ENCODE measurements at places on chromosomes 7 and 10.

- no peak for DNase-seq
These were observed 109.1 kb downstream of the ELAPOR2 start for GRCh38 chr7:86950360-86950759.

DNA sequence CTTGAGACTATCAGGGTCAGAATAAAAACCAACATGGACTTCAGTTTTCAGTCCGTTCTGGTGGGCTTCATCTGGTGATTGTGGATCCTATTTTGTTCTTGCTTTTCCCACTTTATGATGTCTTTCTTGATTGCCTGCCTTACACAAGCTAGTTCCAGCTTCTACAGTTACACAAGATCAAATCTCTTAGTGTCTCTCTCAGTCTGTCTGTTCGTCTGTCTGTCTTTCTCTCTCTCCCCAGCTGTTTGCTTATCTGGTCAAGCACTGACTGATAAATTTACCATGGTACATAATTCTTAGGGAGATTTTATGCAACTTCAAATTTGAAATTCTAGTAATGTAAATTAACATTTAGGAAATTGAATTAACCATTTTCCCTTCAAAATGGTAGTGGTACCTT is 35.8 kb downstream of the TAX1BP1 start:
- DNase-seq = no peak

DNA sequence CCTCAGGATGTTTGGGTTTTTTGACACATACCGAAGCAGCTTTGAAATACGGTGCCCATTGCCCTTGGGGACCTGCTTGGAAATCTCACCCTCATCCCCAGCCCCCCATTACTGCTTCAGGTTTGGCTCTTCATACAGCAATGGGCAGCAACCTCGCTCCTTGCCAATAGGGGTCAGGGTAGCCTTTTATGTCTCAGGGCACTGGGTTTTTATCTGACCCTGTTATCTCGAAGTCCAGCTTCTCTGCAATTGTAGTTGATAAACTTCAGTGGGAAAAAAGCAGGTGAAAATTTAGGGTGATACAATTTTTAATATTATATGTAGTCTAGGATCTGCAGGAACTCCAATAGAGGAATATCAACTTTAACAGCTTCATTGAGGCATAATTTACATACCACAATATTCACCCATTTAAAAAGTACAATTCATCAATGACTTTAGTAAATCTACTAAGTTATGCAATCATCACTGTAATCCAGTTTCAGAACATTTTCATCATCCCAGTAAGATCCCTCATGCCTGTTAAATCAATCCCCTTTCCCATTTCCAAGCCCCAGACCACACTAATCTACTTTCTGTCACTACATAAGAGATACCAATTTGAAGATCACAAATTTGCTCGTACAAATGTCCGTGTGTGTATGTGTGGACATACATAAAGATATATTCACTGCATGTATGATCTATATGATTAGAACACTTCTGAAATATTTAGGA is 386.2 kb downstream of the KCNMA1 start:
- peak; percentile 14 for DNase-seq

DNA sequence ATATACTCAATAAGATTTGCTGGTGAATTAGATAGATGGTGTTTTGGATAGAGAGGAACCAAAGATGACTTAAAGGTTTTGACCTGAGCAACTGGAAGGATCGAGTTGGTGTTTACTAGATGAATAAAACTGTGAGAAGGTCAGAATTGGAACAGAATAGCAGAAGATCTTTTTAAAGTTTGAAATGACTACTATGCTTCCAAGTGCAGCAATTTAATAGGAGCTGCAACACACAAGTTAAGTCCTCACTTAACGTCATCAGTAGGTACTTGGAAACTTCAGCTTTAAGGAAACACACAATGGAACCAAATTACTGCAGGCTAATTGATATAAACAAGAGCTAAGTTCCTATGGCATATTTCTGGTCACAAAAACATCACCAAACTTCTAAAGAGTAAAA is 86.5 kb downstream of the RTKN2 start:
- DNase-seq = no peak

GRCh38 chr7:29416276-29416937 is 147.2 kb upstream of the PRR15 start:
- DNase-seq = no peak

DNA sequence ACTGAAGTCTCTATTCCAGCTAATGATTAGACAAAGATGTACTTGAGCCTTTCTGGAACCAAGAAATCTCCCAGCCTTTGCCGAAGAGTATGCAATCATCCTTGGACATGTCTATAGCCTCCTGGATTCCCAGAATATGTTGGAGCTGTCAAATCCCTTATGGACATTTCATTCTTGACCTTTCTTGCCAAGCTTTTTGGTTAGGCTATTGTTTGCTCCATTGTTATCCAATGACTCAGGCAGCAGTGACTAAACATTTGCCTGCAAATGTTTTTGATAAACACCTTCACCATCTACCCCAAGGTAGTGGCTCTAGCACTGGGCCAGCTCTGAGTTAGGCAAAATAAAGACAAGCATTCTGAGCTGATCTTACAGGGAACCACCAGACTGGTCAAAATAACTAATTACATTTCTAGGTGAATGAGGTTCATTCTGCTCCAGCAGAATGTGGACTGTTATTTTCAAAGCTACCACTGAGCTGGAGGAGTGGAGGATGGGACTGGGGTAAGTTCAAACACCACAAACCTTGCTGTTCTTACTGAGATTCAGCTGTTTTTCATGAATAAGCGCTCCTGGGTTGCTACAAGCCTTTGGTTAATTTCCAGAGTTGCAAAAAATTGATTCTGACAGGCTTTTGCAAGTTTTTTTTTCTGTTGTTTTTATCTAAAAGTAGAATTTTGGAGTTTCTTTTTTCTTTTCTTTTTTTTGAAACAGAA is 81.0 kb downstream of the TMEM270 start:
- no peak for DNase-seq

- DNase-seq = no peak
These were observed 40.3 kb upstream of the SH2D4B start for GRCh38 chr10:80497187-80498077.

GRCh38 chr7:92245487-92246359 is at the start of the genes ANKIB1 and KRIT1:
Gene ANKIB1 (plus strand): TSS chr7:92245974. CDS start chr7:92294979, 49,005 bp downstream.
Gene KRIT1 (minus strand): TSS chr7:92245914. CDS start chr7:92242135, 3,779 bp downstream.
- DNase-seq = peak; percentile 68

DNA sequence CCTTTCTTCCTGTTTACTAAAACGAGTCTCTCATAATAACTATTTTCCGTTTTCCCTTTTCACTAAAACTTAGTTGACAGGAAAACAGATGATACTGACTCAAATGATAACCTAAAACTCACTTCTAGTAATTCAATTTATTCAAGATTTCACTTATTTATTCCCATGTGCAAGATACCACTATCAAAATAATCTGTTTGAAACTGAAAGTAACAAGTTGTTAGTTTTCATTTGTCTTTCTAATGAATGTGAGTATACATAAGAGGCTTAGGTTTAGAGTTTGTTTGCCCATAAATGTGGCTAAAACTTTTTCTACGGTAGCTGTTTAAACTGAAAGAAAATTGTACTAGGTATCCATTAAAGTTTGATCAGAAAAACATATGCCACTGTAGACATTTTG is 314.9 kb upstream of the STEAP1 start:
- DNase-seq = no peak

DNA sequence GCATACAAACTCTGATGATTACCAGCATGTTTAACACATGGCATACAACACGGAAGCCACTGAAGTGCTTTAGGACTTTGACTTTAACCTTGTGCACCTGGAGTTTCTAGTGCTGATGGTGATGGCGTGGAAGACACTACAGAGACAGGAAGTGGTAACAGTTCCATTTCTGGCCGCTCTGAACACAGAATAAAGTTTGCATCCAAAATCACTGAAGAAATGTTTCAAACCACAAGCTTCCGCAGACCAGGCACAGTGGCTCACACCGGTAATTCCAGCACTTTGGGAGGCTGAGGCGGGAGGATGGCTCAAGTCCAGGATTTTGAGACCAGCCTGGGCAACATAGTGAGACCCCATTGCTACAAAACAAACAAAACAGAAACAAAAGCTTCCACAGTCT is 40.3 kb upstream of the TNPO3 start:
- no peak for DNase-seq

GRCh38 chr10:71438761-71439160 is 42.0 kb downstream of the CDH23 start:
- DNase-seq = no peak

GRCh38 chr7:100568176-100568895 is 5.4 kb downstream of the SAP25 start:
- no peak for DNase-seq

GRCh38 chr7:29230871-29231345 is 36.3 kb downstream of the CHN2 start:
- no peak for DNase-seq

DNA sequence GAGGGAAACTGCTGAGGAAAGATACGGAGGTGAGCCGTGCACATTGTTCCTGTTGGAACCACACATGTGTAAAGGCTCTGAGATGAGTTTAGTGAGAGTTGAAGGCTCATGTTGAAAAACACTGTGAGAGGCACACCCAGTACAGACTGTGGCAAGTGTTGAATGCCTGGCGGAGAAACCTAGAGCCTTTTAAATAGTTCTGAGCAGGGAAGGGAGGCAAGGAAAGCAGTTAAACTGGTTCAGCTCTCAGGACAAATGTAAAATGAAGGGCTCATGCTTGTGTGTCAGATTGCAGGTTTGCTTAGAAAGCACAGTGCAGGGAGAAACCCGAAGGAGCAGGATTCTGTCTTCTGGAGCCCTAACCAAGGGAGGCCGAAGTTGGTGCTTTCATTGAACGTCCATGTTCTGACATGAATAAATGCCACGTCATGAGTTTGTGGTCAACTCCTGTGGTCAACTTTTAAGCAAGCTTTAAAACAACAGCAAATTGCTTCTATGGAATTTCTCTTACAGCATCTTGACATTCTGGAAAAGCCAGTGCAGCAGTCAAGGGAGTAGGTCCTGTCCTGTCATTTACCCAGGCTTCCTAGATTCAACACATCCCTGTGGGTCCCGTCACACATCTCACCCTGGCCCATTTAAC is 650.9 kb upstream of the GALNT17 start:
- no peak for DNase-seq

- no peak for DNase-seq
These were observed 23.6 kb downstream of the BEND7 start for GRCh38 chr10:13505052-13505680.

- no peak for DNase-seq
These were observed 20.0 kb downstream of the C1GALT1 start for GRCh38 chr7:7202375-7202720.

DNA sequence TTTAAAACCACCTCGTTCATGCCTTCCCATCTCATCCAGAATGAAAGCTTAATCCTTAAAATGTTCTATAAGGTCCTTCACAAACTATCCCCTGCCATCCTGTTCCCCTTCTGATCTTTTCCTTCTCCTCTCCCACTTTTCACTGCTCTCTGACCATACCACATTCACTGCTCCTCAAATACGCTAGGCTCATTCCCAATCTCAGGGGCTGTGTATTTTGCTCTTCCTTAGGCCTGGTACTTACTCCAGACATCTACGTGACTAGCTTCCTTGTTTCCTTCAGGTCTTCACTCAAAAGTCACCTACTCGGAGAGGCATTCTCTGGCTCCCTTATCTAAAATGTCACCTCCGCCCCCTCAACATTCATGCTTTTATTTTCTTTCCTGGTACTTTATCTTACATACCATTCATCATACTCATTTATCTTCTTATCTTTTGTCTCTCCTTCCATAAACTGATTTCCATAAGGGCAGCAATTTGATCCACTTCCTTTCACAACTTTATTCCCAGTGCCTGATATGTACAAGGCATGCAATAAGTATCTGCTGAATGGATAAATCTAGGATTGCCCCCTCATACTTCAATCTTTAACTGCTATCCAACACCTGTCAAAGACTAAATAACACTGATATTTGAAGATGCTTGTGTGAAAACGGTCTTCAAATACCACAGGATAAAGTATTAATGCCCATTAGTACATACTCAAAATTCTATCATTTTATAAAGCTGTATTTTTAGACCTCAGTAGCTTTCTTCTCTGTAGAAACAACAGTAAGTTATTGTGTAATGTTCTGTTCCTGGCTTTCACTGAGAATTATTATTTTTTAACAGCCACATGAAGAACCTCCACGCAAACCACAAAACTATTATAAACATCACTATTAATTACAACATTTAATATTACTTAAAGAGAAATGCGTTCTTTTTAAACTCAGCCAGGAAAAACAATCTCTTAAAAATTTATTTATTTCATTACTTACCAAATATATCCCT is 27.0 kb downstream of the JMJD1C start:
- DNase-seq = no peak

DNA sequence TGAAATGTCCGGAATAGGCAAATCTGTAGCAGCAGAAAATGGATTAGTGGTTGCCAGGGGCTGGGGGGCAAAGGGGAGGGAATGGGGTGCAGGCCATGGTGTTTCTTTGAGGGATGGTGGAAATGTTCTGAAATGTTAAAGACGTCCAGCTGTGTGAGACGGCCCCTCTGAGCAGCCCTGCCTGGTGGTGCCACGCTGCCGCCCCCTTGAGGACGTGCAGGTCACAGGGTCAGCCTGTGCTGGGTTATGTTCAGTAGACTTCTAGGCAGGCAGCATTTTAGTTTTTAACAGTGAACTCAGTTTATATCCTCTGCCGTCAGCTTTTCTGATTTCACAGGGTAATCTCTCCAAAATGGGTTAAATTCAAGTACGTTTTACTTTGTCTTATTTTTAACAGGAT is 9.4 kb downstream of the NUB1 start:
- DNase-seq = no peak

GRCh38 chr7:77454802-77455201 is 38.7 kb upstream of the GSAP start:
- DNase-seq = no peak

GRCh38 chr10:2392145-2392812 is 655.0 kb upstream of the ADARB2 start:
- DNase-seq = no peak

- DNase-seq = no peak
These were observed 349.8 kb downstream of the ARL4A start for GRCh38 chr7:13037216-13037615.

GRCh38 chr7:13829231-13829630 is 160.2 kb downstream of the ETV1 start:
- DNase-seq = no peak
